ENCODE measurements at places on chromosomes 4 and X.
A peak's percentile ranks its signal among the peaks of the same experiment; 100 is the strongest.

- no peak for DNase-seq
Measured at GRCh38 chr4:13601848-13602247, 25.7 kb downstream of the BOD1L1 start.

DNA sequence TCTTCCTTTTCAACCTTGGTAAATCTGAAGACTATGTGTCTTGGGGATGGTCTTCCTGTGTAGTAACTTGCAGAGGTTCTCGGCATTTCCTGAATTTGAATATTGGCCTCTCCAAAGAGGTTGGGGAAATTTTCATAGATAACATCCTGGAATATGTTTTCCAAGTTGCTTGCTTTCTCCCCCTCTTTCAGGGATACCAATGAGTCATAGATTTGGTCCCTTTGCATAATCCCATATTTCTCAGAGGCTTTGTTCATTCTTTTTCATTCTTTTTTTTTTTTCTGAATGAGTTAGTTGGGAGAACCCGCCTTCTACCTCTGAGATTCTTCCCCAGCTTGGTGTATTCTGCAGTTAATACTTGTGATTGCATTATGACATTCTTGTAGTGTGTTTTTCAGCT, 549.2 kb upstream of the AMOT start:
- DNase-seq: no peak

- DNase-seq: no peak
Measured at GRCh38 chr4:100682477-100683218, 164.8 kb upstream of the EMCN start.

- no peak for DNase-seq
Measured at GRCh38 chrX:120120223-120120622, 4.5 kb upstream of the RHOXF1 start.

GRCh38 chrX:107420571-107420970, 28.9 kb upstream of the FRMPD3 start:
- no peak for DNase-seq

DNA sequence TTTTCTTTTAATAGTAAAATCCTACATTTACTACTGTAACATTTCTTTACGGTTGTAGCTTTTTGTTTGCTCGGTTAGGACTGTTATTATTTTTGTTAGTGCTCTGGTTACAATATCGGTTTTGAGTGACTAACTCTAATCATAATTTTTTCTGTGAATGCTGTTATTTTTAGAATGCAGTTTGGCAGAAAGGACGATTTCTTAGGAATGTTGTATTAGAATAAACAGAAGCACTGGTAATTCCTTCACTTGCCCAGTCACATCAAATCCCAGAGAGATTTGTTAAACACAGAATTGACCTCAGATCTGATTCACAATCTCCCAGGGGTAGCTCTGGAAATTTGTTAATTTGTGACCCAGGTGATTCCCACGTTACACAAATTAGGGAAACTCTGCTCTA, 21.7 kb downstream of the DDIT4L start:
- no peak for DNase-seq

DNA sequence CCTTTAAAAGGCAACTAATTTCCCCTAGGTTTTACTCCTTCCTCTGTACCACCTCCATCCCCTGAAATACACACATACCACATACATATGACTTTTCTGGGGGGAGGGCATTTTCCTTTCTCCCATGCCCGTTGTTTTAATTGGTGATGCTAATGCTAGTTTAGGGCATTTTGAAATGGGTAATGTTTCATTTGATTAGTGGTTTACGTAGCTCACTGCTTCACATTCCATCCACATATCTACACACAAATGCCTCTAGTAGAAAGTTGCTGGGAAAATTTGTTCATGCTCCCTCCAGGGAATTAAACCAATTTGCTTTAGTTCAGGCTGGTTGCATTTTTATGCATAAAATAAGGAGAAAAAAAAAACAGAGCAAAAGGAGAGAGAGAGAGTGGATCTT, 231.2 kb downstream of the FRAS1 start:
- no peak for DNase-seq

DNA sequence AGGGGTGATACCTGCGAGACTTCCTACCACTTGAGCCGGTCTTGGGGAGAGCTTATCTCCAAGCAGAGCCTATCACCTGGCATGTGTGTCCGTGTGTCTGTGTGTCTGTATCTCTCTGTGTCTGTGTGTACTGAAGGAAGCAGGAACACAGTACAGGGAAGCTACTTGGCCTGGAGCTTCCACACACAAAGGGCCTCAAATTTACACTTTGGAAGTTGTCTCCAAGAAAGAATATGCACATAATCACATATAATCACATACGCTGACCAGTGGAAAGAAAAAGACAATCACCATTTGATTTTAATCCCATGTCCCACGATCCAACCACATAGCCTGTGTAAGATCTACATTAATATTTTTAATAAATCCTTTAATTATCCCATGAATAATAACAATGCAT, 13.2 kb upstream of the NKX6-1 start:
- no peak for DNase-seq

GRCh38 chr4:72971572-72971971, 97.9 kb downstream of the COX18 start:
- no peak for DNase-seq

GRCh38 chr4:10129196-10130177, 12.9 kb upstream of the WDR1 start:
- DNase-seq: no peak

DNA sequence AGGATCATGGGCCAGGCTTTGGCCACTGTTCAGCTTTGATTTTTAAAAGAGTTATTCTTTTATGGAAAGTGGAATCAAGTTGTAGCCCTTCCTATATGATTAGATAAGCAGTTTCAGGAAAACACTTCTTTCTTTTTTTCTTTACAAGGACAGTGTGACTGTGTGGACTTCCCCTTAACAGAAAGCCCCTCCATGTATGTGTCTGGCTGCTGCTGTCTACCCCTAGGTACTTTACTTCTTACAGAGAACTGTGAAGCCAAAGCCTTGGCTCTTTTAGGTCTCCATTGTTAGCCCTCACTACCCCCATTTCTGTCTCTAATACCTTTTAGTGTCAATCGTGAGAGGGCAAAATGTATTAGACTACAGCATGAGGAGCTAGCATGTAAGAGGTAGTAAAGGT, 19.1 kb downstream of the VSIG1 start:
- no peak for DNase-seq

DNA sequence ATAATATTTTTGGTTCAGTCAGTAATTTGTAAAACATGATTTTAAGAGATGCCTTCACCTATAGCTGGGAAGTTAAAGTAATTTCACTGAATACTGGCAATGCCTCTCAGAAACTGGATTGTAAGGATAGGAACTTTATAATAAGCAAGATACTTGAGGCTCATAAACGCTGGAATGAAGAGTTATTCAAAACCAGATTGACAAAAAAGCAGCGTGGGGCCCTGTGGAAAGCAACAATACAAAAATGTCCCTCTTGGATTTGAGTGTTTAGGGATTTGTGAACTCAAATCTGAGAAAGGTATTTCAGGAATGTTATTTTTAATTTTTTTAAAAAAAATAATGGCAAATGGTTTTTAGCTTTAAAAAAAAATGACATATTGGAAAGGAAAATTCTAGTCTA, 94.6 kb downstream of the ANK2 start:
- DNase-seq: no peak

GRCh38 chr4:22174640-22175039, 226.1 kb upstream of the KCNIP4 start:
- no peak for DNase-seq

GRCh38 chr4:147760695-147761094, 28.8 kb downstream of the ARHGAP10 start:
- peak; percentile 8 for DNase-seq

DNA sequence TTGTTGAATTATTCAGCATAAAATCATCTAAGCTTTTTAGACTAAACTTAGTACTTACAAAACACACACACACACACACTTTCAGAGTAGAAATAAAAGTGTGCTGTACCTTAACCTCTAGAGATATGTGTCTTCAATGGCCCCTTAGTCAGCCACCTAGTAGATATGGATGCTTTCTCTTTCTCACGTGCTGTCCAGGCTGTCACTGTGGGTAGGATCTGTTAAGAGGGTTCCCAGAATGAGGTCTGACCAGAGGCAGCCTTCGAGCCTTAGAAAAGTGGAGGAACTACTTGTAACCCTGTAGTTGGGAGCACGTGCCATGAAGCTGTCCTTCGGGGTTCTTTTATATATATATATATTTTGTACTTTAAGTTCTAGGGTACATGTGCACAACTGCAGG, 117.9 kb downstream of the COL4A5 start:
- no peak for DNase-seq

GRCh38 chr4:13887010-13887409, 259.5 kb upstream of the BOD1L1 start:
- DNase-seq: no peak

- DNase-seq: peak; percentile 89
Measured at GRCh38 chr4:4248029-4248884, at the start of gene TMEM128. Gene TMEM128, minus strand, starts transcription at chr4:4248223. Its CDS starts 21 bp downstream, at chr4:4248202.

DNA sequence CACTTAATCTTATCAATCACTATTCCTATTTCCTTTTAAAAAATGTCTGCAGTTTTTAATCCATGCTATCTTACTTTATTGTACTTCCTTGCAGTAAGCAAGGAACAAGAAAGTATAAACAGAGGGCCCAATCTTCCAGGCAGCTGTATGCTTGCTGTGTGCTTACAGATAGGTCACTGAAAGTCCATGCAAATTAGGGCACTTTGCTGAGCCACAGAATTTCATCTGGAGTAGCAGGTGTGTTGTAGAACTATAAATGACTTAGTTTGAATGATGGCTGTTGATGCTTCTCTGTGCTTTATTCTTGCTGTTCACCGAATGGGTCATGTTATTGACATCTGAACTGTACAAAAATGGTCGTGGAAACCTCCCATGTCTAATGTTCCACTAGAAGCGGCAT, 154.6 kb downstream of the ATOH1 start:
- DNase-seq: no peak

GRCh38 chrX:16386126-16386525, 218.8 kb downstream of the MAGEB17 start:
- no peak for DNase-seq

GRCh38 chrX:66110112-66110511, 53.9 kb upstream of the HEPH start:
- DNase-seq: no peak

DNA sequence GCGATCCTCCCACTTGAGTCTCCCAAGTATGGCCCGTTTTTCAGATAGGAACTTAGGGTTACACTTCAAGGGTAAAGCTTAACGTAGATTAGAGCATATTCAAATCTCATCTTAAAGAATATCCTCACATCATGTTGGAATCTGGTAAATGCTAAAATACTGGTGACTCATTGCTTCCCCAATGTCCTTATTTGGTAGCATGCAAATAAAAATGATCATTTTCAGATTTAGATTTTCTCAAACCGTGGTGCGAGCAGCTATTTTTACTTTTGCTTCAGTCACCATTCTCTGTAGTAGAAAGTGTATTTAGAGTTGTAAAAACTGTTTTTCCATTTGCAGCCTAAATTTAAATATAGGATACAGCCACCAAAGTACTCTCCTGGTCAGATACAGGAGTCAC, 101.5 kb upstream of the MAML3 start:
- DNase-seq: no peak

DNA sequence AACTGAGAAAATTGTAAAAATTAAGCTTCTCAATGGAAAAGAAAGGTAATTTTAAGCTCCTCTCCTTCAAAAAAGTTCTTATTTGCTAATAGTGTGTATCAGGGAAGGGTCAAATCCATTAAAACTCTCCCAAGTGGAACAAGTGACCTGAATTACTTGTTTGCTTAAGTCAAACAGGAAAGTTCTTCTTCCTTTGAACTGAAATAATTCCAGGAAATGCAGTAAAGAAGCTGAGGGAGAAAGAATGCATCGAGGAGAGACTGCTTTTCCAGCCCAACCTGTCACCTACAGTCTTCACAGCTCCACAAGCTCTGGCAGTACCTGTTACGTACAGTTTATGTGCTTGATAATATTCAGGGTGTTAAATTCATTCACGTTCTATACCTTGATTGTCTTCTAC, 131.1 kb downstream of the KLHL8 start:
- no peak for DNase-seq

- DNase-seq: no peak
Measured at GRCh38 chr4:102319594-102319993, 25.7 kb downstream of the SLC39A8 start.

DNA sequence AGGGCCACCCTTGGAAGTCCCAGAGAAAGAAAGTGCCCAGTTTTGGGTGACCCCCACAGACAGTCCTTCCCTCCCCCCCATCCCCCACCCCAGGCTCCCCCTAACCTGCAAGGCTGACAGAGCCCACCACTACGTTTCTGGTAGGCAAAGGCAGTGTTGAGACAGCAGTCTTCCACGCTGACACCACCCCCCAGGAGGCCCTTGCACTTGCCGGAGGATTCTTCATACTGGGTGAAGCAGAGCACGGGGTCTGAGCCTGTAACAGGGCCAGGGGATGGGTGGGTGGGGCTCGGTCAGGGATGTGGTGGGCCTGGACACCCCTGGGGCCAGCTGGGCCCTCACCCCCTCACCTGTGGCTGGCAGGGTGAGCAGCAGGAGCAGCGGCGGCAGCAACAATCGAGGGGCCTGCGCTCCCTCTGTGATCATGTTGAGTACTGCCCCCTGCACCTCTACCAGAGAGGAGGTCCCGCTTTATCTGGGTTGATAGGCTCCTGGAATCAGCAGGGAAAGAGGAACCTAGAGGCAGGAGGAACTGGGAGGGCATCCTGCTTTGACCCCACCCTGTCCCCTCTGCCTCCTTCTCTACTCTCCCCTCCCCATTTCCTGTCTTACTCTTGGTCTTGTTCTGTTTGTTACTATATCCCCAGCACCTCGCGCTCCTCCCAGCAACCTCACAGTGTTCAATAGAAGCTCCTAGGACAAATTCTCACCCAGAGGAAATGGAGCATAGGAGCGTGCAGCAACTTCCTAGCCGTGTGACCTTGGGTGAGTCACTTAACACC, at the start of gene CFP:
Gene CFP, minus strand, starts transcription at position 512 of the 782 bp plus-strand sequence. Its CDS starts 86 bp downstream, at position 426.
- DNase-seq: no peak

GRCh38 chr4:155668707-155669220, 2.1 kb downstream of the GUCY1A1 start:
- no peak for DNase-seq

DNA sequence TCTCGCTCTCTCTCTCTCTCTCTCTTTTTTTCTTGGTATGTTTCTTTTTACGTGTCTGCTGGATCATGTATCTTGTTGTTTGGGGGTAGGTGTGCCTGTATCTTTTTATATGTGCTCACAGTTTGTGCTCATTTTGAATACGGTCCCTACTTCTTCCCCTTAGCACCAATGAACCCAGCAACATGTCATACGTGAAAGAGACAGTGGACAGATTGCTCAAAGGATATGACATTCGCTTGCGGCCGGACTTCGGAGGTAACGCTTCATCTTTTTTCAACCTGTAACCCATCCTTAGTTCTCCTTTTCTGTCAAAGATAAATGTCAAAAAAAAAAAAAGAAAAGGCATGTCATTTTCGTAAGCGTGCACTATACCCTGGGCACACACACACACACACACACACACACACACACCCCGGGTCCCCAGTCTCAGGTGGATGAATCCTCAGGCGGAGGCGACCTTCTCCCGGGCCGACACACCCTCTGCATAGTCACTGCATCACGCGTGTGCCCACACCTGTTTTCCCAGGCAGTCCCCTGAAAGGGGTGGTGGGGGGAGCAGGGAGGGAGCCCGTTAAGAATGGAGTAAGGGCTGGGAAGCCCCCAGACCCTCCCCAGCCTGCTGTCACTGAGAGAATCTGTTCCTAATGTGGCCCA, 511 bp downstream of the GABRB1 start:
- no peak for DNase-seq

GRCh38 chr4:173171098-173171497, 2.5 kb downstream of the GALNT7 start:
- DNase-seq: no peak

- no peak for DNase-seq
Measured at GRCh38 chrX:68261060-68261672, 172.1 kb downstream of the OPHN1 start.

- DNase-seq: no peak
Measured at GRCh38 chr4:109608879-109609278, 48.8 kb downstream of the MCUB start.

Data from NCI-H774 (cell line).